CD8-positive, alpha-beta memory T cell (primary cell): ENCODE measurements at places on chromosomes 11 and 22. TPM values are rescaled to one million over a fixed set of nuclear protein-coding genes. Genes with fewer than 3 reads are reported as not detected.

TEX54 gene
- 0.50 TPM for total RNA-seq

LIF gene
- 87.5 TPM for total RNA-seq

FOSL1 gene
- 26.9 TPM for total RNA-seq

OR5D14 gene
- not detected for total RNA-seq

SAA1 gene
- not detected for total RNA-seq

SYT13 gene
- total RNA-seq, result not detected

TSGA10IP gene
- not detected for total RNA-seq

DEFB131B gene
- total RNA-seq, result not detected

CCDC87 gene
- 0.27 TPM for total RNA-seq

HORMAD2 gene
- not detected for total RNA-seq

SEPTIN3 gene
- 0.33 TPM for total RNA-seq

PLEKHB1 gene
- total RNA-seq, result 10.3 TPM

OR10A2 gene
- total RNA-seq, result not detected

RIMBP3C gene
- total RNA-seq, result 0.37 TPM

GPR83 gene
- not detected for total RNA-seq

LUZP2 gene
- not detected for total RNA-seq

CLCF1 gene
- 3.5 TPM for total RNA-seq

MYO7A gene
- total RNA-seq, result 0.31 TPM

OR2AT4 gene
- total RNA-seq, result not detected

SERPING1 gene
- not detected for total RNA-seq
